ENCODE measurements at places on chromosomes 12 and 14. TPM values are rescaled to one million over a fixed set of nuclear protein-coding genes. Genes with fewer than 3 reads are reported as not detected.

GRCh38 chr12:60494244-60494643 is 898.4 kb downstream of the SLC16A7 start:
- no peak overlapping the region for H3K27ac ChIP-seq
- DNase-seq: peak; percentile 45
- no peaks in the 10 kb centered on the region for H3K4me1 ChIP-seq
- no peaks in the 10 kb centered on the region for H3K36me3 ChIP-seq

DNA sequence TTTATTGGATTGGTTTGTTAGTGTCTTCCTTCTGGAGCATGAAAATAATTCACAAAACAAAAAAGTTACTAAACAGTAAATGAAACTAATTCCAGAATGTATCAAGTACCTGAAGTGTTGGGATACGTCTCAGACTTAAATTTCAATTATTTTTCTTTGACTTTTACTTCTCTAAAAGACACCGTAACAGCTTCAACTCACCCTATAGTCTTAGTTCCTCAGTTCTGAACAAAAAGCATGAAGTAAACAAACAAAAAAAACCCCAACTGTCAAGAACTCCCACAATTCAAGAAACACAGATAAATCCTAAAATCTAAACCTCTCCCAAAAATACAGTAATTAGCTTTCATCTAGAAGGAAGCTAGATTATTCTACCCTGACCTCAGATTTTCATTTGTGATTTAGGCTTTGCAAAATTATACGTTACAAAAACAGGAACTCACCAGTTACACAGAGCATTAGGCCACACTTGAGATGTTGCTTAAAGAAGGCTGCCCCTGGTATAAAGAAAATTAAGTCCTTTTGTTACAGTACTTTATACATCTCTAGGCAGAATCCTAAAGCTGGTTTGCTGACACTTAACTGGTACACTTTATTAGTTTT is 10.2 kb downstream of the HEATR5A start:
- no peaks in the 10 kb centered on the region for H3K36me3 ChIP-seq
- no peak overlapping the region for H3K27ac ChIP-seq
- H3K27me3 ChIP-seq: no peaks in the 10 kb centered on the region

DNA sequence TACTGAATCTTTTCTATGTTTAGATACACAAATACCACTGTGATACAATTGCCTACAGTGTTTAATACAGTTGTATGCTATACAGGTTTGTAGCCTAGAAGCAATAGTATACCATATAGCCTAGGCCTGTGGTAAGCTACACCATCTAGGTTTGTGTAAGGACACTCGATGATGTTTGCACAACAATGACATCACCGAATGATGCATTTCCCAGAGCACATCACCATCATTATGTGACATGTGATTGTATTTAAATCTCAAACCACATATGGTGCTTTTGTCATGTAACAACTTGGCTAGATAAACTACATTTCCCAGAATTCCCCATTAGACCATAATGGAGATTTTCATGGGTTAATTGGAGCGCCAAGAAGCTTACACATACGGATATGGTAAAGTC is 128.4 kb upstream of the CPNE8 start:
- no peaks in the 10 kb centered on the region for H3K4me1 ChIP-seq
- H3K27ac ChIP-seq: no peak overlapping the region
- no peaks in the 10 kb centered on the region for H3K36me3 ChIP-seq
- no peak overlapping the region for H3K4me3 ChIP-seq

Gene SLC25A47
- not detected for polyA plus RNA-seq

Gene SERPINA1
- polyA plus RNA-seq: 0.10 TPM
